Endothelial cell of umbilical vein (primary cell): ENCODE measurements at places on chromosomes 7 and 10.
A peak's percentile ranks its signal among the peaks of the same experiment; 100 is the strongest.

- no peaks in the 10 kb centered on the region for H3K27me3 ChIP-seq
- H3K4me3 ChIP-seq, result no peak overlapping the region
- no peak overlapping the region for H3K27ac ChIP-seq
- peaks cover 43% of the 10 kb centered on the region for H3K4me1 ChIP-seq
Measured at GRCh38 chr10:80486785-80487420, 32.8 kb downstream of the TSPAN14 start.

DNA sequence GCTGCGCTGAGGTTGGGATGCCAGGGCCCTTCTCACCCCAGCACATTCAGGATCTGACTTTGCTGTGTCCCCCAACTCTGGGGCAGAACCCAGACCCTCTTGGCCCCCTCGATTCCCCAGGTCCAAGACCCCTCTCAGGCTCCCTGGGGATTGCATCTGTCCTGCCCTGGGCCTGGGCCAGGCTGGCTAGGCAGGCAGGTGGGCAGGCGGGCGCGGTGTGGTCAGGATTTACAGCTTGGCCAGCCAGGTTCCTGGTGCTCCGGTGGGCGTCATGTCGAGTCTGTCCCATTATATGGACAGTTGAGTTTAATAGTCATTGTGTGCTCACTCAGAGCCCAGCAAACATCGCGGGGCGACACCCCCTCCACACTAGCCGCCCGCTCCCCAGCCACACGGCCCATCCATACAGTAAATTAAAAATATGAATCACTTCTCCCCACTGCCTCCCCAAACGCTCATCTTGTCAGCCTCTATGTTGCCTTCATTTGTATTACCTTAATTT lies 23.5 kb downstream of the POLL start:
- H3K4me3 ChIP-seq, result no peak overlapping the region
- no peaks in the 10 kb centered on the region for H3K36me3 ChIP-seq
- no peak overlapping the region for H3K27ac ChIP-seq
- H3K27me3 ChIP-seq, result peaks cover 27% of the 10 kb centered on the region
- no peaks in the 10 kb centered on the region for H3K4me1 ChIP-seq
- no peak for DNase-seq

DNA sequence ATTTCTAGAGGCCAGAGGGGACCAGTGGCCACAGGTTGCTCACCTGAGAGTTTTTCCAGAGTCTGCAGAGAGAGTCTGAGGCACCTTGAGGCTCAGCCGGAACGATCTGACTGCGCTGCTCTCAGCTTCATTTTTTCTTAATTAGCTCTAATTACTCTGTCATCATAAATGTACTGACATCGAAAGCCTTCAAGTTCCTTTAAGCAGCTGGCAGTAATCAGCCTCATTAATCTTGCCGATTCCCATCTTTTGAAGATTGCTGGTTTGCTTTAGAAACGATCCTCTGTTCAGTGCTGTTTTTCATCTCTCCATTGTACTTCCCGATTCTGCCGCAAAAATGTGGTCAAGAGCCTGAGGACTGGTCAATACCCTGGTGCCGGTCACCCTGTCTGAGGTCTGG lies 454.7 kb downstream of the TYW1 start:
- H3K27ac ChIP-seq, result no peak overlapping the region
- no peaks in the 10 kb centered on the region for H3K36me3 ChIP-seq
- no peak overlapping the region for H3K4me3 ChIP-seq

GRCh38 chr7:90846192-90846591 lies 250.1 kb downstream of the CDK14 start:
- H3K36me3 ChIP-seq, result no peaks in the 10 kb centered on the region
- H3K4me3 ChIP-seq, result no peak overlapping the region
- no peak overlapping the region for H3K27ac ChIP-seq
- no peak for DNase-seq

GRCh38 chr7:134315679-134316538 lies 821 bp downstream of the SLC35B4 start:
- peaks cover 11% of the 10 kb centered on the region for H3K4me1 ChIP-seq
- peak overlapping the region; percentile 2 for H3K27ac ChIP-seq
- no peaks in the 10 kb centered on the region for H3K27me3 ChIP-seq
- H3K4me3 ChIP-seq, result peak overlapping the region; percentile 72

GRCh38 chr10:122559228-122559627 lies 1.3 kb upstream of the DMBT1 start:
- H3K4me3 ChIP-seq, result no peak overlapping the region
- H3K4me1 ChIP-seq, result no peaks in the 10 kb centered on the region
- DNase-seq, result no peak
- no peak overlapping the region for H3K27ac ChIP-seq
